ENCODE measurements at places on chromosomes 1 and 21.

- no peak for DNase-seq
Measured at GRCh38 chr1:246292571-246292970, 214.5 kb downstream of the SMYD3 start.

- DNase-seq, result no peak
Measured at GRCh38 chr1:119535381-119535780, 28.4 kb downstream of the HSD3B1 start.

- no peak for DNase-seq
Measured at GRCh38 chr21:41478319-41479177, 29.4 kb downstream of the TMPRSS2 start.

DNA sequence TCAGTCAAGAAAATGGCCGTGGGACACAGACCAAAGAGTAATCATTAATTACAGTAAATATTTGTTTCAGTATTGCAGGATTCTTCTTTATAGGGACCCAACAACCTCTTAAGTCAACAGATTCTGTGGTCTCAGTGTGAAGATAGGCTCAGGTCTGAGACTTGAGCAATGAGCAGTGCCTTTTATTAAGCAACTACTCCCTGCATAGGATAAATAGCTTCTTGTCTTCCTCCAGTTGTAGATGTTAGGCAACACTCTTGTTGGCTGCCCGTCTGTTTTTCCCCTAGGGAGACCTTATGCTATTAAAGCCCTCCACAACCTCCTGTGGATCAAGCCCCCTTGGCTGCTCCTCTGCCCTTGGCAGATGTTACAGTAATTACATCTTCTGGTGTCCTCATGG, 1.8 kb upstream of the OMA1 start:
- DNase-seq, result no peak

GRCh38 chr1:165600793-165601192, 30.2 kb upstream of the MGST3 start:
- DNase-seq, result no peak

DNA sequence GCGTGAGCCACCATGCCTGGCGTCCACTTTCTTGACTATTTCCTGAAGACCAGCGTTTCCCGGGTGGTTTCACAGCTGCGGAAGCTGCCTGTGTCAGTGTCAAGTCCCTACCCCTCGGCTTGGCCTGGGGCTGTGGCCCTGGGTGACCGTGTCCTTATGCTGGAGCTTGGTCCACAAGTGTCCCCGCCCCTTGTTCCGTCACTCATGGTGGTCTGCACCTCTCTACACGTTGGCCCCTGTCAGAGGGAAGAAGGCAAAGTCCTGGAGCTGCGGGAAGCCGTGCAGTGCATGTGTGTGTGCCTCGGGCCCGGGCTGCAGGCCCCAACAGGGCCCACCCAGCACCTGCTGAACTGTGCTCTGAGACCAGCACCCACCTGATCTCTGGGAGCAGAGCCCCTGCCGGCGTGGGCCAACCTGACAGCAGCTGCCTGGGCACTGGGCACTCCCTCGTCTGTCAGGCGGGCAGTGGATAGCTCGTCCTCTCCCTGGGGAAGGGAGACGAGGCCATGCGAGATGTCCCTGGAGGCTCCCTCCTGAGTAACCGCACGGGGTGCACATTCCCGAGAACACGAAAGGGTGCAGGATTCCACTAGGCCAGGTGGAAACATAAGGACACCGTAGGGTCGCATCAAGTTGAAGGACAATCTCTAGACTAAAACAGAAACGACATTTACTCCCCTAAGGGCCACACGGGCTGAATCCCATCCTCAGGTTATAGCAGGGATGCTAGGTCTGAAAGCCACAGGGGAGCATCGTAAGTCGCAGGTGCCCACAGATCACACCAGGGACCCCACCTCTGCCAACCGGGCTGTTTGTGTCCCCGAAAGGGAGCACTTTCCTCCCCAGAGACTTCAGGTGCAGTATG, 2.4 kb upstream of the C1orf159 start:
- no peak for DNase-seq

- no peak for DNase-seq
Measured at GRCh38 chr1:225838793-225839192, 28.9 kb downstream of the EPHX1 start.

GRCh38 chr1:39569034-39569433, 7.6 kb downstream of the PABPC4 start:
- no peak for DNase-seq

DNA sequence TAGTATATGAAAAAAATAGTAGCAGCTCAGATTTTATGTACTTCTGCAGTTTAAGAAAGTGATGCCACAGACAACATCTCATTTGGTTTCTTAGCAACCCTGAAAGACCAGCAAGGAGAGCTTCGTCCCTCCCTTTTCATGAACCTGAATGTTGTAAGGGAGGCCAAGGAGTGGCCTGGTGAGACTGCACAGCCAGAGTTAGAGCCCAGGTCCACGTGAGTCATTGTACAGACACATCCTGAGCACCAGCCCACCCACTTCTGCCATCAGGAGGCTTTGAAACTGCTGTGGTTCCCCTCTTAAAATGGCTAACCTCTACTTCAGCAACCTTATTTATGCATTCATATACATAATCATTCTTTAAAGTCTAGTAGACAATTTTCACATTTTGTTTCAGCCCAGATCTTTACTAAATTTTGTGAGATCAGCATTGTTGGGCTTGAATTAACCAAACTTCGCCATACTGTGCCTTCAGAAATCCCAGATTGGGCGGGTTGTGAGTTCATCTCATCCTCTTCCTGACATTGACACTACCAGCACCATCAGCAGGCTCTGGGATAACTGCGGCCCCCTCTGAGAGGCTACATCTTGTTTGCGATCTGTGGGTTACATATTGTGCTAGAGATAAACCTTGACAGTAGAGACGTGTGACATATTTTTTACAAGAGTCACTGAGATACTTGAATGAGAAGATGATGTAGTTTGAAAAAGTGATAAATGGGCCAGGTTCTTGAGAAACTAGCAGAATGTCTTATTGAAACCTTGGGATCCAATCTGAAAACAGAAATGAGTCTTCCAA, 106.7 kb downstream of the CAMTA1 start:
- DNase-seq, result no peak

- DNase-seq, result peak; percentile 64
Measured at GRCh38 chr1:234963180-234963903, 165.3 kb downstream of the TOMM20 start.

- no peak for DNase-seq
Measured at GRCh38 chr1:179351281-179351680, 14.5 kb upstream of the AXDND1 start.
